Dorsolateral prefrontal cortex (tissue), 122 donors: ENCODE measurements at places on chromosomes 5 and 9.

DNA sequence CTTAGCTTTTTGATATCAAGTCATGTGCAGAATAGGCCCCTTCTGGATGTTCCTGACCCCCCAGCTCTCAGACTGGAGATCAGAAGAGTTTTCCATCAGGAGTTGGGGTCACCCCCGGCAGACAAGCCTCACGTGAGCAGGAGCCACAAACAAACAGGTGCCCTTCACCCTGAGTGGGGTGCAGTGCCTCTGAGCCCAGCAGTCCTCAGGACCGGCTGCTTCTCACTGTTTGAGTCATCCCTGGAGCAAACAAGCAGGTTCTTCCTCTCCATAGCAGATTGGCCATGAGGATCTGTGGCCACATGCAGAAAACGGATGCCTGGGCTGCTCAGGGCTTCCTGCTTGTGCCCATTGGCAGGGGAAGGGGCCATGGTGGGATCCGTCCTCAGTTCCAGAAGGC is 47.0 kb downstream of the LRSAM1 start:
- DNase-seq = no peak

- no peak for DNase-seq
These were observed 14.4 kb downstream of the CKMT2 start for GRCh38 chr5:81247441-81247972.

DNA sequence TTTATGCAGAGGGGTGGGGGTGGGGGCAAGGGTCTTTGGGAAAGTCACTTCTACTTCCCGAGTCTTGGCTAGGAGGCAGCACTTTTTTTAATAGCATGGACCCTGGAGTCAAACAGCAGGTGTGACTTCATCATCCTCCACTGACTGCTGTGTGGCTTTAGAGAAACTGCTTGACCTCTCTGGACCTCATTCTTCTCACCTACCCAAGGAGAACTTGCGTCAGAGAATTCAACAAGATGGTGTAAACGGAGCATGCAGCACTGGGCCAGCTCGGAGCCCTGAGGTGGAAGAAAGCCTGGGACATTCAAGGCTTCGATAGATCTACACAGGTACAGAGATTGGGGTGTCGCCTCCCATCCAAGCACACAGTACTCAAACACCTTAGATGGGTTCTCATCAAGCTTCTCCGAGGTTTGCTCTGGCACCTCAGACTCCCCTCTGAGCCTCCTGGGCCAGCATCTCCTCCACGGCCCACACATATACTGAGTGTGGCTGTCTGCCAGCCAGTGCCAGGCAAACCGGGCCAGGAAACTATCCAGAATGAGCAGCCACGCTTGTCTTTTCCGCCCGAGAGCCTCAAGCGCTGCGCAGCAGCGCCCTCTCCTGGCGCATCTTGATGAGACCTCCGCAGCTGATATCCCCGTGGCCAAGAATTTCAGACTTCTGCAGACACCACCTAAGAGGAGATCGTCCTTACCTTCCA is 4.6 kb upstream of the SLC25A48 start:
- peak; percentile 85 for DNase-seq

- DNase-seq = no peak
These were observed 12.8 kb downstream of the B4GALT1 start for GRCh38 chr9:33154371-33154770.
